Neural progenitor cell (in vitro differentiated cells): ENCODE measurements at places on chromosomes 12 and 14.

- peak; percentile 50 for DNase-seq
Observed at GRCh38 chr14:36167431-36167830, 9.1 kb downstream of the PTCSC3 start.

DNA sequence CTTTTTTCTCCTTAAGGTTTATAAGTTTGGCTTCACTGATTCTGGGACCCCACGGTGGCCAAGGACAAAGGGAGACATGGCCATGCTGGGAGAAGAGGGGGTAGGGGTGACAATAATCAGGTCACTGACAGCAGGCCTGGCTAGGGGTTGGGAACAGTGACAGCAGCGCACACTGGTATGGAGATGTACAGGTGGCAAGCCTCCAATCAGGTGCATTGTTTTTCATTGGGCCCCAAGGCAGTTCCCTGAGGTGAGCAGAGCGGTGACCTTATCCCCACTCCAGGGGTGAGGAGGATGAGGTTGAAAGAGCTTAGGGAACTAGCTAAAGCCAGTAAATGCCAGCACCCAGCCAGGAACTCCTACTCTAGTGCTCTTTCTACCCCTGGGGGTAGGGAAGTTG, 1.4 kb downstream of the SYNDIG1L start:
- DNase-seq, result no peak

DNA sequence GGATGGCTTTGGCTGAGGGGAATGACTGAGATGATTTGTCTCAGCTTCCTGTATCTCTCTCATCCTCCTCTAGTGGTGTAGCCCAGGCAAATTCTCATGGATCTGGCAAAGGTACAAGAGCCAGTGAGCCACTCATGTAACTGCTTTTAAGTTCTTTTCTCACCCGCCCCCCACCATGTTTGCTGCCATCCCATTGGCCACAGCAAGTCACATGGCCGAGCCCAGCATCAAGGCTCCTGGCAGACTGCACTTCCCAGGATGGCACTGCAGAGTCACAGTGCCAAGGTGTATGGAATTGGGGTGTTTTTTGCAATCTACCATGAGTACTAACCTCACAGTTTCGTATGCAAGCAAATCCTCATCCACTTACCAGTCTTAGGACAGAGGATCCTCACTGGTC, 50.9 kb downstream of the CHST11 start:
- DNase-seq, result no peak

- DNase-seq, result no peak
Observed at GRCh38 chr14:71448431-71449315, 483.6 kb upstream of the RGS6 start.

- no peak for DNase-seq
Observed at GRCh38 chr12:25131270-25131669, 63.7 kb downstream of the DNAI7 start.

DNA sequence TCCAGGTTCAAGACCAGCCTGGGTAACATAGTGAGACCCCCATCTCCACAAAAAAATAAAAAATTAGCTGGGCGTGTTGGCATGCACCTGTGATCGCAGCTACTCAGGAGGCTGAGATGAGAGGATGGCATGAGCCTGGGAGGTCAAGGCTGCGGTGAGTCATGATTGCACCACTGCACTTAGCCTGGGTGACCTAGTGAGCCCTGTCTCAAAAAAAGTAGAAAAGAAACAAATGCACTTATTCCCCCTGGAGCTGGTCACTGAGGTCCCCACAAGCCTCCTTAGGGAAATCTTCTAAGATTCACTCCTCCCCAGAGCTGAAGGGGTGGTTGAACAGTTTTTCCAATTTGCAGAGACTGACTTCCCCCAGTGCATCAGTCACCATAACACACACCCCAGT, 1.6 kb downstream of the CD9 start:
- DNase-seq, result no peak

DNA sequence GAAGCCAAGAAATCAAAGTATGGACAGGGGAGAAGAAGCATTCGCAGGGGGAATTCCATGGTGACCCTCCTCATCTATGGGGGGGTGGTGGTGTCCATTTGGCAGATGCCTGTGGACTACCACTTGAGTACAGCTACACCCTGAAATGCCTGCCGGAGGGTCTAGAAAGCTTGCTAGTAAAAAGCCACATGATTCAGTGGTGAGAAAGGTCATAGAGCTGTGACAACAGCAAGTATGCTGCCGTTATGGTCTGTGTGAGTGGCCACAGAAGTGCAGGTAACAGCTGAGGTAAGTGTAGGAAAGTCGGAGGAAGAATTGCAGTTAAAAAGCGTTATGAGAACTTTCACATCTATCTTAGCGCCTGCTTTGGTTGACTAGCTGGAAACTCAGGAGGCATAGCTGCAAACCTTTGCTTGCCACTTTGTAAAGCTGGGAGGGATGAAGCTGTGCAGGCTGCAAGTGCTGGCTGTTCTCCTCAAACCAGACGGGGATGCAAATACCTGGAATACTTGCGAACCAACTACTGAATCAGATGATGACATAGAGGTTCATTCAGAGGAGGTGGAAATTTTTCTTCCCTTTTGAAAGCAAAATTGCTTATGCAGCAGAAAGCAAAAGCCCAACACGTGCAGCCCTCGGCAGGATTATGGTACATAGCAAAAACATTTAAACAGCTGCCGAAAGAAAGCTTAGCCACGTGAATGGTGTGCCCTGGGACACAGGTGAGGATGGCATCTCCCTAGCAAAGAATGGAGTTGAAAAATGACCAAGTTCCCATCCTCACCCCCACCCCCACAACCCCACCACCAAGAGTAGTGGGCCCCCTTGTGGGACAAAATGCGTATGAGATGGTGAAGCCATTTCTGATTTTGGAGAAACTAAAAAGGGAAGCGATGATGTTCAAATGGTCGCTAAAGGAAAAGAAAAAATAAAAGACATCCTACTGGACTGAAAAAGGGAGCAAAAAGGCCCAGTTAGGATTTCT, 287.0 kb downstream of the RERGL start:
- DNase-seq, result no peak

DNA sequence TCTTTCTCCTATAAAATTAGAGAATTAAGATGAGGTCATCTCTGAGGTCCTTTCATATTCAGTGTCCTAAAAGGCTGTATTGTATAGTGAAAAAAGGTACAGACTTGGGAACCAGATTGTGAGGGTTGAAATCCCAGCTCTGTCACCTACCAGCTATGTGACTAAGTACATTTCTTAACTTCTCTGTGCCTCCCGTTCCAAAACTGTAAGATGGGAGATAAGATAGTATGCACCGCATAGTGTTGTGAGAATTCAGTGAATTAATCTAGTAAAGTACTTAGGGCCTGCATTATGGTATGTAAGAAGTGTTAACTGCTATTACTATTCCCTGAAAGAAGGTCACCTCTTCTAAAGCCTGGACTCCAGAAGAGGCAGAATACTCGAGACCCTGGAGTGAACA, 60.6 kb downstream of the GNG2 start:
- DNase-seq, result no peak

GRCh38 chr12:115583591-115583990, 693.9 kb downstream of the MED13L start:
- DNase-seq, result no peak

GRCh38 chr12:124073356-124074035, 100.5 kb downstream of the ZNF664 start:
- DNase-seq, result peak; percentile 20

DNA sequence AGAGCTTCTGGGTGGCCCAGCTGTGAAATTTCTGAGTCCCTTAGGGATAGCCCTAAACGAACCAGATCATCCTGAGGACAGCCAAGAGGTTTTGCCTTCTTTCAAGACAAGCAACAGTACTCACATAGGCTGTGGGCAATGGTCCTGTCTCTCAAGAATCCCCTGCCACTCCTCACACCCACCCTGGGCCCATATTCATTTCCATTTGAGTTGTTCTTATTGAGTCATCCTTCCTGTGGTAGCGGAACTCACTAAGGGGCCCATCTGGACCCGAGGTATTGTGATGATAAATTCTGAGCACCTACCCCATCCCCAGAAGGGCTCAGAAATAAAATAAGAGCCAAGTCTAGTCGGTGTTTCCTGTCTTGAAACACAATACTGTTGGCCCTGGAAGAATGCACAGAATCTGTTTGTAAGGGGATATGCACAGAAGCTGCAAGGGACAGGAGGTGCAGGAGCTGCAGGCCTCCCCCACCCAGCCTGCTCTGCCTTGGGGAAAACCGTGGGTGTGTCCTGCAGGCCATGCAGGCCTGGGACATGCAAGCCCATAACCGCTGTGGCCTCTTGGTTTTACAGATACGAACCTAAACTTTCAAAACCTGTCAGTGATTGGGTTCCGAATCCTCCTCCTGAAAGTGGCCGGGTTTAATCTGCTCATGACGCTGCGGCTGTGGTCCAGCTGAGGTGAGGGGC, 38.9 kb downstream of the DAD1 start:
- no peak for DNase-seq

- no peak for DNase-seq
Observed at GRCh38 chr14:55693904-55694303, 113.9 kb downstream of the KTN1 start.

- DNase-seq, result no peak
Observed at GRCh38 chr14:51182131-51182565, 57.9 kb upstream of the TMX1 start.

DNA sequence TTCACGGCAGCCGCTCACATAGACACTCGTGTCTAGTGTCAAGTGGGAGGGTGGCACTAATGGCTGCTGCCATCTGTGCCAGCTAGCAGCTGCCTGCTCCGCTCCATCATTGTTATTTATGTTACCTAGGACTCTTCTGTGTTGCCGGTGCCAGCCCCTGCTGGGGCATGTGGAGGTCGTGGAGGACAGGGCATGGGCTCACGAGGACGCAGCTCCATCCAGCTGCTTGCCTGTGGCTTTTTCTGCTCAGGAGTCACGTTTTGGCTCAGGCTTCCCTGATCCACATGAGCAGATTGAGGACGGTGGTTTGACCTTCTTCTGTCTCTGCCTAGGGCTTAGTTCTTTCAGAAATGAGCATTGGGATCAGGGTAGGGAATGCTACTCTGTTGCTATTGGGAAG, 31.2 kb downstream of the TPCN1 start:
- no peak for DNase-seq

GRCh38 chr12:103546959-103547358, 40.1 kb upstream of the STAB2 start:
- no peak for DNase-seq

GRCh38 chr14:67524634-67524963, 8.5 kb upstream of the PLEKHH1 start:
- DNase-seq, result no peak

DNA sequence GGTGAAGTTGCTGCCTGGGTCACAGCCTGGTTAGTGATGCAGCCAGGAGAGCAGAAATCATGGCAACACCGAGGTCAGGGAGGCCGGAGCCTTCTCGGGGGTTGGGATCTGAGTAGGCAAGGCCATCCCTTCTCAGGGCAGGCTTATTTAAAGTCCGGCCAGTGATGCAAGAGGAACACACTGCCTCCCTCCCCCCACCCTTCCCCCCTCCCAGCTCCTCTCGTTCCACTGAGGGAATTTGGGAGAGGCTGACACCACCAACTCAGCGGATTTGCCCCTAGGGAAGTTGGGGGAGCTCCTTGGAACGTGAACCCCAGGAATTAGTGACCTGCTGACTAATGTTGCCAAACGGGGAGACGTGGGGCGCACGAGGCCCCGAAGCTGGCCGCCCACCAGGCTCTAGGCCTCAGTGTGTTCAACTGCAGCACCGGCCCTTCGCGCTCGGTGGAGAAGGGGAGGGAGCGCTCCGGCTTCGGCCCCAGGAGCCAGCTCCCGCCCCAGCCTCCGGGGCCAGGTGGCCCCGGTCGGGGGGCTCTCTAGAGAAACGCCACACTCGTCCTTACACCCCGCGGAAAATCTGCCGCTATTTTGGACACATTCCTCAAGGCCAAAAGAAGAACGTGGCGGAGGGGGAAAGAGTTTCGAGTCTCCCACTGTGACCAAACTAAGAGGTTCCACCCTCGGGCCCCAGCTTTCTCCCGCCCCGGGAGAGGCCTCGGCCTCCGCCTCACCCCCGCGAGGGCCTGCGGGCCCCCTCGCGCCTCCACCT, 1.6 kb downstream of the CTDSP2 start:
- DNase-seq, result peak; percentile 73

- no peak for DNase-seq
Observed at GRCh38 chr12:85633491-85633890, 202.7 kb downstream of the RASSF9 start.

- no peak for DNase-seq
Observed at GRCh38 chr14:20143911-20144310, 5.3 kb downstream of the OR4N5 start.

- no peak for DNase-seq
Observed at GRCh38 chr12:46124132-46124847, 133.9 kb upstream of the SCAF11 start.

GRCh38 chr14:89060191-89060590, 235.7 kb downstream of the TTC8 start:
- DNase-seq, result no peak

DNA sequence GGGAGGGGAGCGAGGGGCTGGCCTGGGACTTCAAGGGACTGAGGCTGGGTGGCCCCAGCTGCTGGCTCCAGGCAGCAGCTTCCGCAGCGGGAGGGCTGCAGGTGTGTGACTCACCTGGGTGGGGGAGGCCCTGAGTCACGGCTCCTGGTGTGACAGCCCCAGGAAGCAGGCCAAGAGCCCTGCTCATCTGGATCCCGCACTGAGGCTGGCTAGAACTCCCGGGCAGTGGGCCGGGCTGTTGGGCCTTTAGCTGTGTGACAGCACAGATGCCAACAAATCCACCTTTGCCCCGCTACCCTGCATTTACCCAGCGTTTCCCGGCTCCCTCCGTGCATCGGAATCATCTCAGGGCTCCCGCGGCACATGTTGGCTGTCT, 180.0 kb upstream of the PRMT8 start:
- no peak for DNase-seq

GRCh38 chr14:54486685-54487084, 2.1 kb downstream of the GMFB start:
- DNase-seq, result no peak

DNA sequence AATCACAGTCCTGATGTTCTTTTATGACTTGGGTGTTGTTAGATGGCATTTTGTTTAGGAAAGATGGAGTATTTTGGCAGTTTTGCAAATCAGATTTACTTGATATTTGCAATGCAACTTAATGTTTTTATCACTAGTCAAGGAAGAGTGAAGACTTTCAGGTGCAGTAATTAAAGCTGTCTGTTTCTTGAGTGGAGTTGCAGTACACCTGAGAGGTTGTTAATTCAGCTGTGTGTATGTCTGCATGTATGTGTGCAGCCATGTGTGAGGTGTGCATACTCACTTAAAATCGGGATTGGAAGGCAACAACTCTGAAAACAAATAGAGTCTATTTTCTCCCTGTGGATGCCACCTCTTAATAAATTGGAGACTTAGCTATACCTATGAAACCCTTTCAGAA, 94.5 kb downstream of the RMST start:
- DNase-seq, result no peak
